Hepatocyte (in vitro differentiated cells): ENCODE measurements at places on chromosomes 2 and 18.

DNA sequence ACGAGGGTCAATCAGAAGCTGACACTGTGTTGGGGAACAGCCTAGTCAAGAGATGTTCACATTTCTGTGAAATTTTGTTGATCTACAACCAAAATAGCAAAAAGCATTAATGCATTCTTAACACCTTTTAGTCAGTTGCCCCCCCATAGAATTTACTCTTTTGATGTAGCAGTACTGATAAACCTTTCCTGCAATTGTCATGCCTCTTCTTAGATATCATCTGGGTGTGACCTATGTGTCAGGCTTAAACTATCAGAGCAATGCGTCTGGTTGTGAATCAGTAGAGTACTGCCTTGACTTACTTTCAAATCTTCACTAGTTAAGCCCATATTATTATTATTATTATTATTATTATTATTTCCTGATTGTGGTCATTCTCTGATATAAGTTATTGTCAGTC lies 61.9 kb downstream of the GREB1L start:
- H3K4me1 ChIP-seq = peaks cover 10% of the 10 kb centered on the region
- H3K27me3 ChIP-seq = no peaks in the 10 kb centered on the region
- H3K4me3 ChIP-seq = no peak overlapping the region
- no peak overlapping the region for H3K27ac ChIP-seq
- no peak for DNase-seq
- H3K36me3 ChIP-seq = no peaks in the 10 kb centered on the region

DNA sequence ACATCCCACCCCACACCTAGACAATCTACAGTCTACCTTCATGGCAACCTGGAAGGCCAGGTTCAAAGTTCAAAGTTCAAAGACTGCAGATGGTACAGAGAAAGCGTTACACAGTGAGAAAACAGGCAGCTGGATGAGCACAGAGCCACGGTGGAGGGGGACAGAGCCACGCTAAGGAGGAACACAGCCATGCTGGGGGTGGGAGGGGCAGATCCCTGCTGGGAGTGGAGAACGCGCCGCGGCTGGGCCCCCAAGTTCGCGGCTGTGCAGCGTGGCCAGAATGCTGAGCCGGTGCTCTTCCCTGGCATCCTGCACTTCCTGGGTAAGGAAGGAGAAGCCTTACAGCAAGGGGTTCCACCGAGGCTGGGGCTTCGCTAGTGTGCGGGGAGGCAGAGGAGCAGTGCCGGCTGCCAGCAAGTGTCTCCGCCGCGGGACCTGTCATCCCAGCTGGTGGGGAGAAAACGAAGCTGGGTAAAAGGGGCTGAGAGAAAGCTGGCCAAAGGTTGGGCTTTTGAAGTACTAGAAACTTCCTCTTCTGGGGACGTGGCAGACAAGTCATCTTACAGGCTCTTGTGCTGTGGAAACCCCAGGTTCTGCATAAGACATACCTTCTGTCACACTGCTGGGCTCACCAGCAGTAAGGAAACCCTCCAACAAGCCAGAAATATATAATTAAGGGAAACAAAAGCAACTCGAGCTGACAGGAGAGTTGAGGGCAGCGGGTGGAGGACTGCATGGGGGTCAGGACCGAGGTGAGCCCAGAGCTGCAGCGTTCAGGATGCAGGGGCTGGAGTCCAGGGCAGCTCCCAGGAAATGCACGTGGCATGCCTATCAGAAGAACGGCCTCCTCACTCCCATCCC lies 115.5 kb downstream of the HDAC4 start:
- DNase-seq = no peak
- H3K36me3 ChIP-seq = no peaks in the 10 kb centered on the region
- H3K27ac ChIP-seq = peak overlapping the region; percentile 51
- peaks cover 44% of the 10 kb centered on the region for H3K4me1 ChIP-seq

- H3K36me3 ChIP-seq = no peaks in the 10 kb centered on the region
- no peaks in the 10 kb centered on the region for H3K27me3 ChIP-seq
- H3K27ac ChIP-seq = no peak overlapping the region
- DNase-seq = no peak
Measured at GRCh38 chr2:3193443-3194330, 183.9 kb downstream of the EIPR1 start.

DNA sequence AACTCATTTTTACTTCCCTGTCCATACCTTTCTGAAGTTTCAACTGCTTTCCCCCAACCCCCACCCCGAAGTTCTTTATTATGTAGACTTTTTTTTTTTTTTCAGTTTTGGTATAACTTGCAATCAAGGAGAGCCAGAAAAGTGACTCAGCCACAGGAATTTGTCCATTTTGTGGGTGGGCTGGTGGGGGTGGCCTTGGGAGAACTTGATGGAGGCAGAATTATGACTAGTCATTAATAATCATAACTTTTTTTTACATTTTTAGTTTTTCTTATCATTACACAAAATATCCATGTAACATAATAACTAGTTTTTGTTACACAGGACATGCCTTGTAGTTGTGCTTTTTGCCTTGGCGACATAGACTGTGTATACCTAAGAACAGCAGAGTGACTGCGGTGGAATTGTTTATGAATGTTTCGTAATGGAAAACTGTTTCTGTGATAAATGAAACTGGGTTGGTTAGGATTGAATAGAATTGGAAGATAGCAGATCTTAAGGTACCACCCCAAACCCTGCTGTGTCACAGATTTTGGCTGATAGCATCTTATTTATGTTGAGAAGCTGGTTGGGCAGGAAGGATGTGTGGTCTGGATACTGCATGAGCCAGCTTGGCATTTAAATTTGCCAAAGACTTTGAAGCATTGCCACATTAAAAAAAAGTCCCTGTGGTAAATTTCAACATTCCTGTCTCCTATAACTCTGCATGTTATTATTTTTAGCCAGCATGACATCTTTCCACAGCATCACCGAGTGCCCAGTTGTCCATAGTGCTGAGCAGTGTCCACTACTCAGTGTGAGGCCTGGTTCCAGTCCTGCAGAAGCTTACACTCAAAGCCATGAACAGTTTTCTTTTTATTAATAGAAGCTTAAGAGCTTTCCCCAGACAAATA lies 30.7 kb downstream of the LYPD6B start:
- no peaks in the 10 kb centered on the region for H3K27me3 ChIP-seq
- no peak for DNase-seq
- no peaks in the 10 kb centered on the region for H3K36me3 ChIP-seq
